EL (cell line): ENCODE measurements at places on chromosomes 4 and X.

GRCh38 chr4:7993671-7994070 is 54.0 kb upstream of the AFAP1 start:
- no peak for DNase-seq

- no peak for DNase-seq
These were observed 188.9 kb downstream of the ZNF330 start for GRCh38 chr4:141409556-141409955.

DNA sequence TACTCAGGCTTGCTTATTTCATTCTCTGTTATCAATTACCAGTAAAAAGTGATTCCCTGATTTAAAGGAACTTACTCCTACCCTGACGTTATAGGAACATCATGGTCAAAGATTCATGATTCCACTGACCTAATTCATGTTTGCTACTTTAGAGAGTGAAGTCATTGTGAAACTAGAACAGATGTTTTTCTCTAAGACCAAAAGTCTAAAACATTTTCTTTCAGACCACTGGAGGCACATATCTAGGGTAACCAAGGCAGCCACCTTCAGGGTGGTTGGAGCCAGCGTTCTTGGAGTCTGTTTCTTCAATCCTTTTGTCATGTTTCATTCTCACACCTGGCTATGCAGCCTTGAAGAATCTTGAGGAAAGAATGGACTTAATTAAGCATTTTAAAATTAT is 77.8 kb downstream of the GALNTL6 start:
- DNase-seq, result no peak

GRCh38 chrX:41236629-41237028 is 97.3 kb upstream of the DDX3X start:
- no peak for DNase-seq

DNA sequence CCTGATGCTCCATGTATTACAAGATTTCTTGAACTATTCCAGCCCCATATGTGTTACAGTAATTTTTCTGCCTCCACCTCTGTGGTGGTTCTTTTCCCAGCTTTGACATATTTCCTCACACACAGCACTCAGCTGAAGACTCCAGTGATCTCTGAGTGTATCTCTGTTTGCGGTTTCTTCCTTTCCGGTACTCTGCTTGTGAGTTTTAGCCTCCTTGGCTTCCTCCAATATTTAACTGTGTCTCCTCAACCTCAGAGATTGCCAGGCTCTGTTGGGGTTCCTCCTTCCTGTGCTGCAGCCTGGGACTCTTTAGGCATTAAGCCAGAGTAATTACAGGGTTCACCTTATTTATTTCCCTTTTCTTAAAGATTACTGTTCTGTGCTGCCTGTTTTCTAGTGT is 73.2 kb downstream of the NFKB1 start:
- no peak for DNase-seq

DNA sequence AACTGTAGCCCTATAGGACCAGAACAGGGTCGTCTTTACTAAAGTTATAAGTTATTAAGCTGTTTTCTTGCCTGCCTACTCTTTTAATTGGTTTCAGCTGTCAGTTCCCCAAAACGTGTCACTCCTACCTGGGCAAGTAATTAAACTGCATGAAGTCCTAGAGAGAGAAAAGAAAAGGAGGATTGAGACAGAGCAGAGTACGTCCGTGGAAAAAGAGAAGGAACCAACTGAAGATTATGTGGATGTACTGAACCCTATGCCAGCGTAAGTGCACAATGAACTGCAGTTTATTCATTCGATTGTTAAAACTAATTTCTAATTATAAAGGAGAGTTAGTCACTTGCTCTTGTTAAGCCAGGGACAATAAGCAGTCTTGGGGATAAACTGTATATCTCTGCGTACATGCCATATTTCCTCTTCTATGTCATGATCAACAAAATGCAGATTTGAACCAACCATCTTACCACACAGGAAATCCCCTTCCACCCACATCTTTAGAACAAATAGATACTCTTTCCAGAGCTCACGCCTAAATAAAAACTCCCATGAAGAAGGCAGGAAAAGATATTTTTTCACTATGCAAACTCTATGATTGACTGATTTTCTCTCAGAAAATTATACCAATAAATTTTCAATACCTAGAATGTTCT is 22.8 kb downstream of the STAP1 start:
- DNase-seq, result no peak

GRCh38 chr4:126559961-126560360 is 1072.8 kb upstream of the INTU start:
- no peak for DNase-seq

- no peak for DNase-seq
These were observed 110.6 kb downstream of the SH3KBP1 start for GRCh38 chrX:19776753-19777152.

DNA sequence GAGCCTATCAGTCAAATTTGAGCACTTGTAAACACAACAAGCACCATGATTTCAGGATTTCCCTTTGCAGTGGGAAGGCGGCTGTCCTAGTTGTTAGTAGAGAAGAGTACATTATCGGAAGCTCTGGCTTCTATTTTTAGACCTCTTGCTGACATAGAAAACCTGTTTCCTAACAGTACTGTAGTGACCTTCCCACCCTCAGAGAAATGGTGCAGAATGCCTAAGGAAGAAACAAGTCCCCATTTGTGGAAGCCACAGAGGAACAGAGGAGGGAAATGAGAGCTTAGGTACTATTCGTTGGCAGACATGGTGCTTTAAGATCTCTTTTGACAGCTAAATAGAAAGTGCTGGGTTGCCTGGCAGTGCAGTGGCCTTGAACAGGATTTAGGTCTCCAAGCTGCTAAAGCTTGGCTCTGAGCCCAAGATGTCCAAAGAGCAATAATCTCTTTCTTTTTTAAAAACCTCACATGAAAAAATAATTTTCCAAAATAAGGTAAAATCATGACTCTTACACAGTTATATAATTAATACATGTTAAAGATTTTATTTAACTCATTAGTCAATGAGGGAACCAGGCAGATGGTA is 24.9 kb downstream of the GLRA2 start:
- no peak for DNase-seq

DNA sequence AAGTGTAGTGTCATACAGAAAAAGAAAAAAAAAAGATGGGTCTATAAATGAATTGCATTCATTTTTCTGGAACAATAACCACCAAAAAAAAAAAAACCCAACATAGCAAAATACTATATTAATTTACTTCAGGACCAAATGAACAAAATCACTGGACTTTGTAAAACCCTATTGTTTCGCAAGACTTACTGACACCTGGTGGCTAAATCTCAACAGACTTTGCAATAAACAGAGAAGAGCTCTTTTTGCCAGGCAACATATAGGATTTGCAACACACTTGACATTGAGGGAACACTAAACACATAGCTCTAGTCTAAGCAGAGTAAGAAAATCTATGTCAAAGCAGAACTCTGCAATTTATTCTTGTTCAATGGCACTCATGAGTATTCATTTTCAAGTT is 990.2 kb downstream of the STPG2 start:
- DNase-seq, result no peak

DNA sequence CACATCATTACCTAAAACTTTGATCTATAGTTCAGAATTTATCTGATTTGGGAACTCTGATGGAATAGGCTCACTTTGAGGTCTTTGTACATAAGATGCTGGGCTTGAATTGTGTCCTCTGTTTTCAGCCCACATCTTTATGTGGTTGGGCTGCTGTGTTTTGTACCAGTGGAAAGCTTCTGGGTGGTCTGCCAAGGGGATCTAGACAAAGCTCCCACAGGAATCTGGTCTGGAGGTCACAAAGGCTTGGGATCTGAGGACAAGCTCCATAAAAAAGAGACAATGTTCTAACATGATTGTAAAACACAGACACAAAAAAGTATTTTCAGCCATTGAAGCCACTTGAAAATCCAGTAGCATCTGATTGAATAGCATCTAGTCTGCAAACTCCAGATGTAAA is 393.5 kb upstream of the PITX2 start:
- DNase-seq, result no peak

DNA sequence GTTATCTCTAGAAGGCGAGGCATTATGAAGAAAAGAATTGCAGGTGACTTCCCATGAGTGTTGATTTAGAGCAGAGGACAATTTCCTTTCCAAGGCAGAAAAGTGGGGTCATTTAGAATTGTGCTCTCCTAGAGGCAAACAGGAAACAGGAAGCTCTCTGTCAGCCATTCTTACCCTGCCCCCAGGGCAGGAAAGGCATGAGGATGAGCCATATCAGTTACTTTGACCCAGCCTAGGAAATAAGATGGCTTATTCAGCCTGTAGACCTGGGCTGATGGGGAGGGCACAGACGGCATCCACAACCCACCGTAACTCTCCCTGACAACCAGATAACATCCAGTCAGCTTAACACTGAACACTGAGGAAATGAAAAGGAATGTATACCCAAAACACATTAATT is 88.8 kb upstream of the KDR start:
- peak; percentile 53 for DNase-seq

GRCh38 chrX:39900777-39901170 is 197.0 kb downstream of the BCOR start:
- peak; percentile 20 for DNase-seq

DNA sequence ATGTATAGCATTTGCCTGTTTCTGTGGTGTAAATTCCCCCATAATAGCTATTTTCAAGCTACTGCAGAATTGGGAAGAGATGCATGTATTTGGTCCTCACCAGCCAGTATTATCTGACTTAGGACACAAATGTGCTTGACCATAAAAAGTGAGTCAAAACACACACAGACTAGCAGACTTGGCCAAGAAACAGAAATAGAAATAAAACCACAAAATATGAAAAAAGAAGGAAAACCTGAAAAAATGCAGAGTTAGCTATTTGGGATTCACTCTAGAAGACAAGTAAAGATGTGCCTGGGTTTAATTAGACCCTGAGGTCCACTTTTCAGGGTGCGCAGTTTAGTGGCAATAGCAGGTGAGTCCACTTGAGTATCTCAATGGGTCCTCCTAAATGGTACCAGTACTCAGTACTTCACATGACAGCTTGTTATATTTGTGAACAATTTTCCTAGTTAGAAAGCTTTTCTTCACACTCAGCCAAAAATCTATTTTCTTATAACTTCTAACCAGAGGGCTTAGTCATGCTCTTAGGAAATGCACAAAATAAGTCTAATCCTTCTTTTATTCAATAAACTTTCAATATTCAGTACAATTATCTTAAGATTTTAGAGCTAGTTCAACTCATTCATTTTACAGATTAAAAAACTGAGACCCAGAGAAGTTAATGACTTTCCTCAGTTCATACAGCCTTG is 108.7 kb upstream of the JADE1 start:
- DNase-seq, result no peak

DNA sequence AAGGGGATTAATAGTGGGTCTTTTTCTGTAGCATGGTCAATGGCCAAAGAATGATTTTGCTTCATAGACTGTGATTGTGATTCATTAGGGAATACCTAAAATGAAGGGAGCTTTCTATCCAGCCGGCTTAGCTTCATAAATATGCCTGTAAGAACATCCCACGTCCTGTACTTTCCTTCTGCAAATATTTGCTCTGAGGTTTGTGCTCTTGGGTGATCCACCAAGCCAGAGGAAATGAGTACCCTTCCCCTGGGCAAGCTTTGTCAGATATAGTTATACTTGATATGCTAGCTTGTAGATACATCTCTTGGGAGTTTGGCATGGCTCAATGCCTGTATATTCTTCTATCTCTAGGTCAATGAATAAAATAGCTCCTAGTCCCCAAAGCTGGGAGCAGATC is 28.2 kb upstream of the SPARCL1 start:
- DNase-seq, result no peak

GRCh38 chrX:37692918-37693317 is 7.3 kb downstream of the XK start:
- DNase-seq, result no peak

GRCh38 chr4:5940470-5941203 is 47.8 kb upstream of the CRMP1 start:
- peak; percentile 13 for DNase-seq

- no peak for DNase-seq
These were observed 1.0 kb upstream of the PRDX4 start for GRCh38 chrX:23666282-23666681.

- no peak for DNase-seq
These were observed 1.9 kb downstream of the NALF2 start for GRCh38 chrX:69505772-69506616.

- DNase-seq, result no peak
These were observed 9.4 kb downstream of the TMEM271 start for GRCh38 chr4:566508-567295.

- no peak for DNase-seq
These were observed 136.2 kb downstream of the CPXCR1 start for GRCh38 chrX:88883200-88883599.

DNA sequence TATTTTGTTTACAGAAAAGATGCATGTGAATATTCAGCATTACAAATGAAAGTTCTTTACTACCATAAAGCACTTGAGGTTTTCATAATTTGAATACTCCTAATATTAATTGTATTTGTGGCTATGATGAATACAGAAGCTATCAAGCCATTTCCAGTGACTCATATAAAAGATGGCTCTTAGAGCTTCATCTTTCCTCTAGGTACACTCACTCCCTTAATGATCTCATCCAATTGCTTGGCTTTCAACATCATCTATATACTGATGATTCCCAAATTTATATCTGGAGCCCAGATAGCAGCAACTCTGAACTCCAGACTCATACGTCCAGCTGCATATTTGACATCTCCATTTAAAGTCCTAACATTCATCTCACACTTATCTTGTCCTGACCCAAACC is 183.4 kb upstream of the FAM241A start:
- peak; percentile 54 for DNase-seq

DNA sequence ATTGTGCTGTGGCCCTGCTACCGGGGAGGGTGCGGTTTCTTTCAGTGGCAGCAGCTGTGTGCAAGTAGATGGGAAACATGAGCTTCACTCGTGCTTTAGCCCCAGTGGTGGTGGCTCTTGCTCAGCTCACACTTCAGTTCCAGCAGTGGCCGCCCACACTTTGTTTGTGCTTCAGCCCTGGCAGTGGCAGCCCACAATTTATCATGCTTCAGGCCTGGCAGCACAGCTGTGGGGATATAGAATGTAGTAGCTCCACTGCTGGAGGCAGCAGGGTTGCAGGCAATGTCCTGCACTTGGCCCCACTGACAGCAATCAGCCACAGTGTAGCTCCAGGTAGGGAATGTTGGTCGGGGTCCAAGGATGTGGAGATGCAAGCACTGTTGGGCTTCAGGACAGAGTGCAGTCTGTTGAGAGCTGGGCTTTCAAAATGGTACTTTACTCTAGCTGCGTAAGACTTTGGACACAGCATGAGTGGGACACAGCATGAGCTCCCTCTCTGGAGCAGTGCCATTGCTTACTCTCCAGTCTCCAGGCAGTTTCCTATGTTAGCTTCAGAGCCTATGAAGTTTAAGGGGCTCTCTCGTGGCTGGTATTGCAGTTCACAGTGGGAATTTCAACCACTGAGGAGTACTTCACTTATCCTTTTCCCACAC is 413.1 kb downstream of the PDGFC start:
- DNase-seq, result no peak
